Stimulated activated CD8-positive, alpha-beta memory T cell treated with anti-CD3 and anti-CD28 coated beads, Interleukin-7, amount 100 ng/mL, for 48 hours (primary cell): ENCODE measurements at places on chromosomes 2 and 18.

GRCh38 chr2:65311596-65311995 is 84.0 kb downstream of the ACTR2 start:
- no peak for DNase-seq

DNA sequence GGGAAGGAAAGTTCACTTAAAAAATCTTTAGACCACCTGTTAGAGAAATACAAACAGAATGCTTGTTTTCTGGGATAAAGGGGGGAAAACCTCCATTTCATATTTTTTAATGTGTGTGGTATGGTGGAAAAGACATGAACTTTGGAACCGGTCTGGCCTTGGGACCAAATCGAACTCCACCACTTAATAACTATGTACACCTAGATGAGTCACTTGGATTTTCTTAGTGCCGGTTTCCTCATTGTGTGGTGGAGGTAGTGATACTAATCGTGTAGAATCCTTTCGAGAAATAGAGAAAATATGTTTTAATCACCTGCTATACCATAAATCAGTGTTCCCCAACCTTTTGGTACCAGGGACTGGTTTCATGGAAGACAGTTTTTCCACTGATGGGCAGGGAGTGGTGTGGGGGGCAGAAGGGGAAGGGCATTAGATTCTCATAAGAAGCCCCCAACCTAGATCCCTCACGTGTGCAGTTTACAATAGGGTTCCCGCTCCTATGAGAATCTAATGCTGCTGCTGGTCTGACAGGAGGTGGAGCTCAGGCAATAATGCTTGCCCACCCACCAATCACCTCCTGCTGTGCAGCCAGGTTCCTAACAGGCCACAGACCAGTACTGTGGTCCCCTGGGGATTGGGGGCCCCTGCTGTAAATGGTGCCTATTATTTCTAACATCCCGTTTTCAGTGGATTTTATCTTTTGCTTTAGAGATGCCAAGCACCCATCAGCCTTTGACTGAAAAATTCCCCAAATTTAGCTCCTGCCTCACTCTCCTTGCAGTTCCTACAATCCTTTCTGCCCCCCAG is 308.8 kb downstream of the PRKCE start:
- DNase-seq, result no peak

DNA sequence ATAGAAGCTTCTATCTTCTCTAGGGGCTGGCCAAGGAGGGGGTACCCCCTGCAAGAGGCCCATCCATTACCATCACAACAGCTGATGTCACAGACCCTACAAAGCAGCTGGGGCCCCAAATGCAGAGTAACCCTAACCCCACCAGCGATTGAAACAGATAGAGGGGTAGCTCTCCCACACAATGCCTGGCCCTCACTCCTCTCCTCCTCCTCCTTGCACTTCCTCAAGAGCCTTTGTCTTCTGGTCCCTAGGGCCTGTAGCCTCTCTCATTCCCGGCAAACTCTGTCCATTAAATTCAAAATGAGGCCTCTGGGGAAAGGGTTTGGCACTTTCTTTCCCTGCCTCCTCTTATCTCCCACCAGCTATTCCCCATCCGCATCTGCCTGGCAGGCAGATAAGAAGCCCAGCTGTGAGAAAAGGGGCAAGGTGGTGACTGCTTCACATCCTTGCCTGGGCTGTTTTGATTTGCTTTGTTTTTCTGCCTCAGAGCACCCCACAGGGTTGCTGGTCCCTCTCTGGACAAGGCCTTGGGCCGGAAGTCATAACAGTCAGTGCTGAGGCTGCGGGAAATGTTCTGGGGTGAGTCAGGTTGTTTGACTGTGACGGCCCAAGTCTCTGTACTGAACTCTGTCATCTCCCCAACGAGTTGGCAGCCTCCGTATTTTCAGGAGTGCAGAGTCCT is 26.1 kb upstream of the CYP26B1 start:
- no peak for DNase-seq

DNA sequence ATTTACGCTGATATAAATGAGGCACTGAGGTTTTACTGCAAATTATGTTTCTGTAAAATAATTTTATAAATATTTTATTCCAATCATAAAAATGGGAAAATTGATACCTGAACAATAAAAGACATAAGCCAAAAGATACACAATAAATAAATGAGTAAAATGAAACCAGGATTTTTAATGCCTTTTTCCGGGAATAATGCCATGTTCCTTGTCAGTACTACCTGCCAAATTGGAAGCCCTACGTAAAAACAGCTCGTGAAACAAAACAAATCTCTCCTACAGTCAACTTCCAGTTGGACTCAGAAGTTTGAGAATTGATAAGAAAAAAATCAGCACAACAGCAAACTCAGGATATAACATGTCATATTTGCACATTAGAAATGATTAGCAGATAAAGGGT is 18.0 kb downstream of the GALNT3 start:
- DNase-seq, result no peak

GRCh38 chr2:189411860-189412259 is 29.4 kb upstream of the WDR75 start:
- no peak for DNase-seq
